CMK (cell line): ENCODE measurements at places on chromosomes 7 and 10.

- no peak for DNase-seq
Observed at GRCh38 chr7:27263781-27264180, 21.2 kb downstream of the EVX1 start.

- no peak for DNase-seq
Observed at GRCh38 chr10:105502058-105502457, 861.0 kb downstream of the SORCS3 start.

GRCh38 chr10:77970869-77971803 is 44.6 kb upstream of the DLG5 start:
- peak; percentile 18 for DNase-seq

GRCh38 chr10:110209926-110210673 is 2.7 kb downstream of the MXI1 start:
- DNase-seq: no peak

DNA sequence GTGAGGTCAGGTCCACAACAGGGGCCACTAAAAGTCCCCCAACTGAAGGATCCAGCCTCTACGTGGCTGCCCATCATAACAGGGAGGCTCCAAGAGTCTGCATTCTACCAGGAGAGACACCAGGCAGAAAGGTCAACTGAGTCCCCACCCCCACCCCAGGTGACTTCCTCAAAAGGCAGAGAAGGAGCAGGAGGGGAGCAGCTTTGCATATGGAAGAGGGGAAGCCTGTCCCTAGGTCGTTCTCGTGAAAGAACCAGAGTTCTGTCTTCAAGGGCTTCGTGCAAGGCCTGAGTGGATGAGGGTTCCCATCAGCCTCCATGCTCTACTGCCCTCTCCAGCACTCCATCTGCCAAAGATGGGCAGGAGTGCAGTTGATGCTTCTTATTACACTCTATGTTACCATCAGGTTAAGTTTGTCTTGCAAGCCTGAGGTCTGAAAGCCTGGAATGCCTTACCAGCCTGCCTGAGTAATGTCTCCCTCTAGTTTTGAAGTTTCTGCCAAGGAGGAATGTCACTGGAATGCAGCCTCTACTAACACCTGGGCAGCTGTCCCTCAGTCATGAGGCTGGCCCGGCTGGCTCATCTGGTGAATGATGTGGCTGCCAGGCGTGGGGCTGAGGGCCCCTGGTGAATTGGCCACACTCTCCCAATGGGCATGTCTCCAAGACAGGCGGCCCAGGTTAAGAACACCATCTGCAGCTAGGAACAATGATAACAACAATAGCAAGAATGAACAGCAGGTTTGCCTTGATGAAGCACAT is 54.3 kb upstream of the SMNDC1 start:
- DNase-seq: no peak

- DNase-seq: no peak
Observed at GRCh38 chr7:129606803-129607202, 4.7 kb upstream of the NRF1 start.

DNA sequence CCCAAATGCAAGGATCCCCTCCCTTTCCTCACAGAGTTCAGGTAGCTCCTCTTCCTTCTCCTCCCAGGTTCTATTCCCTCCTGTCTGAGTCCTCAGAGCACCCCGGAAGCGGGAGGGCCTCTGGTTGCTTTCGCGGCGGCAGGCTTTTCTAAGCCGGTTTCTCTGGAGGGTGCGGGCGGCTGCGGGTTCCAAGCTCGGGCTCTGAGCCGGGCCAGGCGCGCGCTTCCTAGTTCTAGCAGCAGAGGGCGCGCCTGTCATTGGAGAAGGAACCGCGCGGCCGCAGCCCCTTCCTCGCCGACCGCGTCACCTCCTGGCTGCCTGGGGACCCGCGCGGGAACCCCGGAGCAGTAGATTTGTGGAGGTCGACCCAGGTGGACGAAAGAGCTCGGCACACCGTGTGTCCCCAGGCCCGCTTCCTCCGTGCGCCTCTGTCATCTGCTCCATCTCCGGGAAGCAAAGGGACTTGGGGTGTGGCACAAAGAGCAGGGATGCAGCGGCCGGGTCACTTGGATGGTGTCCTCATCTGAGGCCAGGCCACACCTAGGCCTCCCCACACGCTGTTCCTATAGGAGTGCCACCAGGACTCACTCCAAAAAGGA is 389.0 kb upstream of the PODXL start:
- peak; percentile 9 for DNase-seq
